NCI-H1694 (cell line): ENCODE measurements at places on chromosomes 6 and 20.

- DNase-seq, result peak; percentile 4
These were observed 252.8 kb downstream of the CDH26 start for GRCh38 chr20:60210779-60211617.

DNA sequence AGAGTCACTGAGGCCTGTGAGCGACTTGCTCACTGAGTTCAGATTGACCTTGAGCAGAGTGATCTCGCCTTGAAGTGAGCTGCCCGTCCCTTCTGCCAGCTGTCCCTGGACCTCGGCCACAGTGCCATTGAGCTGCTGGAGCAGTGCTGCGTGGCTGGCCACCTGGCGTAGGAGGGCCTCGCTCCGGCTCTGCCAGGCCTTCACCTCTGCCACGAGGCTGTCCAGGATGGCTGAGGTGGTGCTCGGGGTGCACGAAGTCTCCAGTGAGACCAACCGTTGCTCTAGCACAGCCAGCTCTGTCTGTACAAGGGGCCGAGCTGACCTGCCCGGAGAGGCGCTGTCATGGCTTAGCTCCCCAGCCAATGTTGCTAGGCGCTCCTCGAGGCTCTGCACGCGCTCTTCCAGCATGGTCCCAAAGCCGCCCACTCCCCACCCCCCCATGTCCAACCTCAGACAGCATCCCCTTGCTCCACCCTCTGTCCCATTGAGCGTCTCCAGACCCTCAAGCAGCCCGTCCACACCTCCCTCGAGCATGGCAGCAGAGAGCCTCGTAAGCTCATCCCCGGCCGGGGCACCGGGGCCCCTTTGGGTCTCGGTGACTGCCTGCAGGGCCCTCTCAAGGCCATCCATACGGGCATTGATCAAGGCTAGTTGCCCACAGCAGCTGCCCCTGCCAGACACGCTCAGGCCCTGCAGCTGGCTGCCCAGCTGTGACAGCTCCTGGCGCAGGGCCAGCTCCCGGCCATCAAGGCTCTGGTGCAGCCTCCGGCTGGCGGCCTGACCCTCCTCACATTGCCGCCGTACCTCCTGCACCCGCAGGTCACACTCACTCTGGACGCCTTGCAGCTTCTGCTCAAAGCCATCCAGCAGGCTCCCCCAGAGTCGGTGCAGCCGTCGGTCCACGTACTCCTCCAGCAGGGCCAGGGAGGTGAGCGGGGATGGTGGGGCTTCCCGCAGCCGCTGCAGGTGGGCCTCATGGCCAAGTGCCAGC, 4.6 kb downstream of the EMILIN3 start:
- DNase-seq, result no peak

DNA sequence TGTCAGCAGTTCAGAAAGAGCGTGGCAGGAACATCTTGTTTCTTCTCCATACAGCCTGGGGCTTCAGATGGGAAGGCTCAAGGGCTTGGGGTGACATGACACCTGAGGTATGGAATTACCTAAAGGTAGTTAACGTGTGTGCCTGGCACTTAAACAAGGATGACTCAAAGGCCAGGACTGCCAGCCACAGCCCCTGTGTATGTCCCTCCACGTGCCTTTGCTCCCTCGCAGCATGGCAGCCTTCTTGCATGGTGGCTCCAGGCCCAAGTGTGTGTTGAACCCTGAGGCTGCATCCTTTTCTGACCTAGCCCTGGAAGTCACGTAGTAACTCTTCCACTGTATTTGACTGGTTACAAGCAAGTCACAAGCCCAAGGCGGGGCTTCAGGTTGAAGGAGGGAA, 33.6 kb upstream of the MYL9 start:
- no peak for DNase-seq

GRCh38 chr6:7042654-7043545, 64.9 kb upstream of the RREB1 start:
- DNase-seq, result peak; percentile 20

DNA sequence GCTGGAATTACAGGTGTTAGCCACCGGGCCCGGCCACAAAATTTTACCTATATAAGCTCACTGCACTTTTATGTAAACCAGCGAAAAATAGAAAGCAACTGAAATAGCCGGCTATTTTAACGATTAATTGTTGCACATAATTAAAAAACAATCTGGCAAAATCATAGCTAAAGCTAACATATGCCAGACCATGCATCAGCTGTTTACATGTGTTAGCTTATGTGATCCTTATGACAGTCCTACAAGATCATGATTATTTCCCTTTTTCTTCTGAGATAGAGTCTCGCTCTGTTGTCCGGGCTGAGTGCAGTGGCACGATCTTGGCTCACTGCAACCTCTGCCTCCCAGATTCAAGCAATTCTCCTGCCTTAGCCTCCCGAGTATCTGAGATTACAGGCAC, 157.0 kb downstream of the ZFP64 start:
- no peak for DNase-seq

- DNase-seq, result no peak
These were observed 40.3 kb downstream of the PLCG1 start for GRCh38 chr20:41177636-41178035.

- no peak for DNase-seq
These were observed 5.6 kb downstream of the RPL10A start for GRCh38 chr6:35473850-35474130.

GRCh38 chr20:46007671-46008070, 1.0 kb upstream of the MMP9 start:
- DNase-seq, result no peak
